ENCODE measurements at places on chromosomes 6 and 20. TPM values are rescaled to one million over a fixed set of nuclear protein-coding genes. Genes with fewer than 3 reads are reported as not detected.

Gene RCAN2
- total RNA-seq = 254 TPM

Gene C6orf163
- 1.7 TPM for total RNA-seq

Gene SLC22A16
- not detected for total RNA-seq

Gene SYNCRIP
- 62.2 TPM for total RNA-seq

Gene FRMD1
- total RNA-seq = 0.45 TPM

Gene ROS1
- total RNA-seq = 0.02 TPM

Gene ZNF184
- total RNA-seq = 4.1 TPM

Gene PLAGL2
- 6.7 TPM for total RNA-seq

Gene ZNF165
- total RNA-seq = 0.62 TPM

Gene BHLHE23
- total RNA-seq = not detected

Gene SUPT3H
- total RNA-seq = 2.8 TPM

Gene C6orf15
- not detected for total RNA-seq

Gene PPT2
- 22.6 TPM for total RNA-seq

Gene RFX6
- not detected for total RNA-seq

Gene RAB32
- total RNA-seq = 5.3 TPM

Gene OOEP
- 0.45 TPM for total RNA-seq

Gene CALHM4
- 0.32 TPM for total RNA-seq

Gene SLC17A3
- not detected for total RNA-seq

Gene TOP1
- 25.3 TPM for total RNA-seq

Gene C6orf52
- total RNA-seq = not detected

Gene YWHAB
- total RNA-seq = 108 TPM

Gene AHI1
- total RNA-seq = 7.9 TPM

Gene PPP1R14C
- total RNA-seq = 123 TPM

Gene BMP2
- total RNA-seq = 3.0 TPM

Gene PRICKLE4
- total RNA-seq = 3.8 TPM

Gene SIRPD
- total RNA-seq = not detected

Gene WFDC10B
- total RNA-seq = not detected

Gene ITCH
- 39.5 TPM for total RNA-seq

Gene TFAP2D
- total RNA-seq = not detected

Gene ARFGEF3
- total RNA-seq = 2.3 TPM

Gene WDR46
- 15.1 TPM for total RNA-seq

Gene XKR7
- total RNA-seq = not detected
